ENCODE measurements at places on chromosomes 4 and X.
A peak's percentile ranks its signal among the peaks of the same experiment; 100 is the strongest.

DNA sequence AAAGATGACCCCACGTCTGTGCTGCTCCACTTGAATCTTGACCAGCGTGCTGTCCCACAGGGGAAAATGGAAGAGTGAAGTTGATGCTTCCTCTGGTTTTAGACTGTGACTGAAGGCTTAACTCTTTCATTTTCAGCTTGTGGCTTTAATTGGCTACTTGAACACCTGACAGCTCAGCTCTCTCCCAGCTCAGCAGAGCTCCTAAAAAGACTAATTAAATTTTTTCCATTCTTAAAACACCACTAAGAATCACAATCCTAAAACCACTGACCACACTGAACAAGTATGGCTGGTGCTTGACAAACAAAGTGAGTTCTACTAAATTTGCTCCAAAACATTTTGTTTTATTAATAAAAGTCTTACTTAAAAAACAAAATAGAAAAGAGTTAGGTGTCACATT, 71.7 kb downstream of the SRPX start:
- no peak for DNase-seq

DNA sequence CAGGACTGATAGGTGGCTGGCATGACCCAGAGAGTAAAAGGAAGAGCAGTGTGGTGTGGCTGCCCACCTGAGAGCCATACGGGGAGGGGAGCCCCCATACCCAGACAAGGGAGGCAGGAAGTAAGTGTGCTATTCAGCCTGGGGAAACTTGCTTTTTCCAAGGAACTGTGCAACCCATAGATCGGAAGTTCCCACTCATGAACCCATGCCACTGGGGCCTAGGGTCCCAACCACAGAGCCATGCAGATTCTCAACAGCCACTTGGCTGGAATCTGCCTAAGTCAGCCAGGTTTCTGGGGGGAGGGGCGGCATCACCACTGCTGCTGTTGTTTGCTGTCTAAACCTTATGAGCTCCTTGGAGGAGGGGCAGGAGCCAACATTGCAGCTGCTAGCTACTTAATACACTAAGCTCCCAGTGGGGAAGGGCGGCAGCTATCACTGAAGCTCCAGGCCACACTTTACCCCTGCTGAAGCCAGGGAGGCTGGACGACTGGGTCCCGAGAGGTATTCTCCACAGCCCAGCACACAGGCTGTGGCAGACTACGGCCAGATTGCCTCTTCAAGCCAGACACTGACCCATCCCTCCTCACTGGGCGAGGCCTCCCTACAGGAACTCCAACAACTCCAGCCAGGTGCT, 410.4 kb downstream of the INPP4B start:
- no peak for DNase-seq

- no peak for DNase-seq
Observed at GRCh38 chr4:158580064-158580463, 58.4 kb downstream of the RXFP1 start.

- no peak for DNase-seq
Observed at GRCh38 chr4:152257601-152258066, 278.3 kb downstream of the FBXW7 start.

DNA sequence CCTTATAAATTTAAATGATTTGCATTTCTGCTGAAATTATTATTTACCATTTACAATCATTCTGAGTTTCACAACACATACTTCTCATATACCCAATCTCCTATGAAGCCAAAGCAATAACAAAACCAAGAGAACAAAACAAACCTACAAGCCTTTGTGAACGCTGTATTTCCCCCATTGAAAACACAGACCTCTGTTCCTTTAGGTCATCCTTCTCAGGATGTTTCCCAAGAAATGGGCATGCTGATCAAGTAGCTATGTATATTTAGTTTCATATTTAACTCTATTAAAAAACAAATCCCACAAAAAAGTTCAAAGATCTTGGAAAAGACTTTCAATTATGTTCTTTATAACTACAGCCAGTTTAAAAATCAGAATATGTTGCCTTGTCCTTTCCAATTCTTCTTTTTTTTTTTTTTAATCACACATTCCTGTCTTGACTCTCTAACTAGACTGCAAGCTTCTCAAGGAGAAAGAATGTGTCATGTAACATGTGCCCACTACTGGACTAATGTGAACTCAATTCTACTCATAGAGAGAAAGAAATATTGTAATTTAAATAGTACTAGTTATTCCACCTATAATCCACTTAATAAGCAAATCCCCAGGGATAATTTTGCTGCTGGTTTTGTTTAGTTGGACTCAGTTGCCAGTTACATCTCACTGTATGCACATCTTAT, 84.3 kb upstream of the PRSS48 start:
- no peak for DNase-seq

- DNase-seq, result no peak
Observed at GRCh38 chr4:1767061-1767769, 25.9 kb upstream of the FGFR3 start.

DNA sequence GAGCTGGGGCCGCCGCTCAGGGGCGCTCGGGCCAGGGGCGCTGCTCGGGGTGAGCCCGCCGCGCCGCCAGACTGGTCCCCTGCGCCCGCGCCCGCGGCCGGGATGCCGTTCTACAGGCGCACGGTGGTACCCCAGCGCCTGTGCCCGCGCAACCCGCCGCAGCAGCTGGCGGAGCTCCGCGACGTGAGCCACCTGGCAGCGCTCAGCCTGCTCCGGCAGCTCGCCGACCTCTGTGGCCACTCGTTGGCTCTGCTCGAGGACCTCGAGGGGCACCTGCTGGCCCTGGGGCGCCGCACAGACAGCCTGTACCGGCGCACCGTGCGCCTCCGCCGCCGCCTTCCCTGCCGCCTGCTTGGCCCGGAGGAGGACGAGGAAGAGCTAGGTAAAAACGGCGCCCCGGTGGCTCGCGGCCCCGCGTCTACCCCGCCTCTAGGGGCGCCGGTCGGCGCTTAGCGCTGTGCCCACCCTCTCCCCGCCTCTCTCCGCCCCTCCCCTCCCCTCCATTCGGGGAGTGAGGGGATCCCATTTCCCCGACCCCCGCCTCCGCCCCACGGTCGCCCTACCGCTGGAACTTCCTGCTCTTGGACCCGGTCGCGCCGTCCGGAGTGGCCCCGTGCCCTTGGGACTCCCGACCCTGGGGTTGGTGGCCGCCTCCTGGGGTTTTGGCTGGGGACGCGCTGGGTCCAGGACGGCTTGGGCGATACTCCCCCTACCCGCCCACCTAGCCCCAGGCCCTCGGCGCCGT, 513 bp downstream of the NHSL2 start:
- DNase-seq, result no peak

- no peak for DNase-seq
Observed at GRCh38 chrX:102651242-102652011, at the start of gene GPRASP1. GPRASP1 (plus strand) TSS chrX:102651483; CDS start chrX:102653914, 2,431 bp downstream.

DNA sequence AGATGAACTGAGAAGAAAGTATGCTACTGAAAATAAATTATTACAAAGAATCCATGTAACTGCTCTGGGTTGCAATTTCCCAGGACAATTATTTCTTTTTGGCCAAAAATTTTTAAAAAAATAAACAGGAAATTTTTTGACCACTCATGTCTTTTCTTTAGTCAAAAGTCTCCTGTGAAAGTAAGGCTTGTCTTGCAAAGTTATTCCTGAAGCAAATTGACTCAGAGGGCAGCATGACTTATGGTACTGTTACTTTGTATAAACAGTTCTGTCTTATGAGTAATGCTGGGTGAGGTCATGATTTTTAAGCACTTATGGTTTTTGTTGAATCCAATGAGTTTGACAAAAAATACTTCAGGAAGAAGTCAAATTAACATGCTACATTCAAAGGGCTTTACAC, 292.8 kb upstream of the ARSJ start:
- DNase-seq, result peak; percentile 95

Measured in skeletal muscle cell (primary cell).